Hindlimb muscle (tissue), 1 donor: ENCODE measurements at places on chromosomes 6 and 20. TPM values are rescaled to one million over a fixed set of nuclear protein-coding genes. Genes with fewer than 3 reads are reported as not detected.

Gene ID1
- polyA plus RNA-seq: 22.8 TPM

Gene ZBTB2
- polyA plus RNA-seq: 10.8 TPM

Gene SLC13A3
- polyA plus RNA-seq: 3.1 TPM

- no peak for DNase-seq
These were observed 172.8 kb upstream of the MAP3K7 start for GRCh38 chr6:90759664-90760063.
